ENCODE measurements at places on chromosomes 6 and 20.

- no peak for DNase-seq
Measured at GRCh38 chr6:107383705-107384104, 75.7 kb downstream of the PDSS2 start.

- peak; percentile 99 for DNase-seq
Measured at GRCh38 chr6:160101277-160102205, 20.1 kb upstream of the SLC22A1 start.

DNA sequence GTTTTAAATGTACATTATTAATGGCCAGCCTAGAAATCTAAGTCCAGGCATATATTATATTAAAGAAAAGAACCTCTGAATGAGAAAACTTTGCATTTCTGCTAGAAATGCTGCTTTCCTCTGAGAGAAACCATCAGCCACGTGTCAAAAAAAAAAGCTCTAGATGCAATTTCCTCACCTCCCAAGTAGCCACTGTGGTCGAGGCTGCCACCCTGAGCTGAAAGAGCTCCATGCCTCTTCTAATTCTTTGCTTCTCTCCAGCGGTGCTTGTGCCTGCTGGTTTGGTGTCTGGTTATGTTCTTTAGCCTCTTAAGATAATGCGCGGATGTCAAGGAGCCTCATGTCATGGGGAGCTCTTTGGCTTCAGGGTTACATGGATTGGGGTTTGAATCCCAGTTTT lies 316.0 kb downstream of the TFAP2C start:
- DNase-seq: no peak

GRCh38 chr20:3010985-3011723 lies 32.3 kb upstream of the GNRH2 start:
- DNase-seq: no peak

DNA sequence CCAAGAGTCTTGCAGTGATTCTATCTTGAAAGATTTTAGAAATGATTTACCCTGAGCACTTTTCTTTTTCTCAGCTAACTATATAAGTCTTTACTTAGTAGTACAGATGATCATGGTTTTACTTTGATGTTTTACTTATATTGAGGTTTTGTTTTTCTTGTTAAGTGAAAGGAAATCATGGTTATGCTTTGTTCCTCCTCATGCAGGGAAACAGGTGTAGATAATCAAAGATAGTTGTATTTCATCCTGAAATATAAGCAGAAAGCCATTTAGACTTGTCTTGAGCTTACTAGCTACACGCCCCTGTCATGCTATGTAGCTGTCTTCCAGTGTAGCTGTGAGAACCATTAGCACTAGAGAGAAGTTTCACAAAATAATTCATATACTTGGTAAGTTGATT lies 113.9 kb downstream of the HIVEP1 start:
- no peak for DNase-seq

DNA sequence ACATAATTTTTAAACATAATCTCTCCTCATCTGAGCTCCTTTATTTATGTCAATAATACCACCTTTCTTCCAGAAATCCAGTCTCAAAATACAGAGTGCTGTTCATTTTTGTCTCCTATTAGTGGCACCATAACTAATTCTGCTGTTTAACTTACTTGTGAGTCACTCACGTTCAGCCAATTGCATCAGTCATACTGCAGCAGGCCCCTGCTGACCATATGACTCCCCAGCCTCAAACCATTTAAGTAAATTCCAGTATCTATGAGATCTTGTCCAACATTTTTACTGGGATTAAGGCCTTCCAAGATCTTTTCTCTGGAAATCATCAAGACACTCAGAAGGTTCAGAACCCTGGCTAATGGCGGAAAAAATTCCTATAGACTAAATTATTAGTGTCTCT lies 982.2 kb upstream of the MAP3K7 start:
- DNase-seq: peak; percentile 12

DNA sequence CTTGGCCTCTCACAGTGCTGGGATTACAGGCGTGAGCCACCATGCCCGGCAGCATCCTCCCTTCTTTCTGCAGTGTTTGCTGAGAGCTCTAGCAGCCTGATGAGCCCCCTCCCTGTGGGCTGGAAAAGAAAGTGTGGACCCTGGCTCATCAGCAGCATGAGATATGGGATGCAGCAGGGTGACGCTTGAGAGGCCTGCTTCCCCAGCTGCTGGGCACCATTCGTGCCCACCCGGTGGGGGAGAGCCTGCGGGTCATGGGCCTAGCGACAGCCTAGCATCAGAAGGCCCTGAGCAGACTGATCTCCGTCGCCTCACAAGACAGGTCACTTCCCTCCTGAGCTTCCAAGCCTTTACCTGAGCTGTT lies 16.0 kb upstream of the CCDC167 start:
- DNase-seq: no peak

DNA sequence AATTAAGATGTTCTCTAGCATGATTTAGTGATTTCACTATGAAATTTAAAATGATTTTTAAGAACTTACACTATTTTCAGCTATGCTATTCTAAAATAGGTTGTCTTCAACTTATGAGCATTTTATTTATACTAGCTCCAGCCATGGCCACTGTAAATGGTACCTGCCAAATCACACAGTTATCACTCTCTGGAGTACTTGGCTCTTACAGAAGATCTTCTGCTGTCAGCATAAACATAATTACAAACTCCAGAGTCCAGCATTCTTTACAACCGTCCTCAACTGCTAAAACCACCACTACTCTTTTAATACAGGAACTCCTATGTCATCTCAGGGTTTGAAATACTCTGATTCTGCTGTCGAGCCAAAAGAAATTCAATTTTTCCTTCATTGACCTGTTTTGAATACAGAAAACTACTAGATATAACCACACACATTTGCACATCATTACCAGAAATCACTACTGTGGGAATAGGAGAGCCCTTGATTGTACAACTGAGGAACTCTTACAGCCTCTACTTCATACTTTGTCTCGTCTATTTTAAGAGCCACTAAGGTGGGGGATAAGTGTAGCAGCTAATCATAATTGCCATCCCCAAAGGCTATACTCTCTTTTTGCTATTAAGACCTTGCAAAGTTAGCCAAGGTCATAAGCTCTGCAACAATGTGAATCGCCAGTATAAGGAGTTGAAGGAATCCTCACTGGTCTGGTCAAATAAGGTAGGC lies 93.7 kb downstream of the PHIP start:
- no peak for DNase-seq

- no peak for DNase-seq
Measured at GRCh38 chr6:9623985-9624384, 790.9 kb downstream of the TFAP2A start.

DNA sequence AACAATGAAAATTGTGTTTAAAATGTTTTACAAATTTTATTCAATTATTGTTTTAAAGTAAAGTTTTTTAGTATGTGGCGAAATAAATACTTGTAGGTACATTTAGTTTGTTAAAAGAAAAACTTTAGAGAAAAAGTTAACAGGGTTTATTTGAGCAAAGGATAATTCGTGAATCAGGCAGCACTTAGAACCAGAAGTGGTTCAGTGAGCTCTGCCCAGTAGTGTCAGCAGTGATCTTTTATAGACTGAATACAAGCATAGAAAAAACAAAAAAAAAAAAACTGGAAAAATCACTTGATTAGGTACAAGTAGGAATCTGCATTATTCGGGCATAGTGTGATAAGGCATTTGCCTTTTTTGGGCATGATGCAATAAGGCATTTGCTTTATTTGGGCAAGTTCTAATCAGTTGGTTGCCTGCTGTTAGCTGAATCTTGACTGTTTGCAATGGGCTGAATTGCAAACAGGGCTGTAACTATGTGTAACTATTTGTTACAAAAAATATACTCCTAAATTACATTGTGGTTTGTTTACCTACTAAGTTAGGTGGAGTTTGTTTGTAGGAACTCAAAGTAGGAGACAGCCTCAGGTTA lies 122.9 kb upstream of the MMS22L start:
- DNase-seq: peak; percentile 71

DNA sequence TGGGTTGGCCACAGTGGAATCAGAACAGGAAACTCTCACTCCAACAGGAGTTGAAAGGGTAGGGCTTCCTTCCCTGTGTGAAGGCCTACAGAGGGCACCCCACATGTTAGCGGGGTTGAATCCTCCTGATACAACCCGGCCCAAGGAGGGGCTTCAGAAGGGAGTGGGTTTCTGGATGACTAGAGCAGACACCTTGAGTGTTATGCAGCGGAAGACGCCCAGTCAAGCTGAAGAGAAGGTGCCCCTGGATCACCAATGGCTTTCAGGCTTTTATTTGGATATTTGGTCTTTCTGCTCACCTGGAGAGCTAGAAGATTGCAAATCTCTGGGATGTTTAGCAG lies 132.8 kb downstream of the PRND start:
- DNase-seq: no peak

DNA sequence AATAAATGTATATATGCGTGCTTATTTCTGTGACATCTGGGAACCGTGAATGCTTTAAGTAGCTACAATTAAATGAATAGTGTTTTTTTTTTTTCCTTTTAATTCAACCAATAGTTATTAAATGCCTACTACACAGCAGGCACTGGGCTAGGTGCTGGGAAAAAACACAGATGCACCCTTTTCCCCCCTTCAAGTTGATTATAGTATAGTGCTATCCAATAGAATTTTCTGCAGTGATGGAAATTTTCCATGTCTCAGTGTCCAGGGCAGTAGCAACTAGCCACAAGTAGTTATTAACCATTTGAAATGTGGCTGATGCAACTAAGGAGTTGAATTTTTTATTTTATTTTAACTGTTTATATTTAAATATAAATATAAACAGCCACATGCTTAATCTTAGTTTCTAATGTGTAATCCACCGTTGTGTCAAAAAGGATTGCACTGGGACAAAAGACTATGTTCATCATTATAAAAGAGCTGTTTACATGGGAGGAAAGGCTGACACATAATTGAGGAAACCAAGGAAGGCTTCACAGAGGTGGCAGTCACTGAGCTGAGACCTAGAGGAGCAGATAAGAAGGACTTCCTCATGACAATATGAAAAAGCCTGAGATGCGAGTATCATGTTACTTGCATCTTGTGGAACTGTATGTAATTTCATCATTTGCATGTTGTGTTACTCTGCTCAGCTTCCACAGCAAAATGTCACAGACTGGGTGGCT lies 261.2 kb upstream of the PLCB4 start:
- peak; percentile 85 for DNase-seq

GRCh38 chr6:167090171-167090570 lies 32.7 kb upstream of the CCR6 start:
- DNase-seq: no peak

DNA sequence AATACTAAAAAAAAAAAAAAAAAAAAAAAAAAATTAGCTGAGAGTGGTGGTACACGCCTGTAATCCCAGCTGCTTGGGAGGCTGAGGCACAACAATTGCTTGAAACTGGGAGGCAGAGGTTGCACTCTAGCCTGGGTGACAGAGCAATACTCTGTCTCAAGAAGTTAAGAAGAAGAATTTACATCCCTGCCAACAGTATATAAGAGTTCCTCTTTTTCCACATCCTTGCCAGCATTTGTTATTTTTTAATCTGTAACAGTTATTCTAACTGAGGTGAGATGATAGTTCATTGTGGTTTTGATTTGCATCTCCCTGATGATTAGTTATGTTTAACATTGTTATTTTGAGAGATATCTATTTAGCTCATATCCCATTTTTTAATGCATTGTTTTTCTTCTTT lies 20.3 kb upstream of the DYNLRB1 start:
- DNase-seq: peak; percentile 45

DNA sequence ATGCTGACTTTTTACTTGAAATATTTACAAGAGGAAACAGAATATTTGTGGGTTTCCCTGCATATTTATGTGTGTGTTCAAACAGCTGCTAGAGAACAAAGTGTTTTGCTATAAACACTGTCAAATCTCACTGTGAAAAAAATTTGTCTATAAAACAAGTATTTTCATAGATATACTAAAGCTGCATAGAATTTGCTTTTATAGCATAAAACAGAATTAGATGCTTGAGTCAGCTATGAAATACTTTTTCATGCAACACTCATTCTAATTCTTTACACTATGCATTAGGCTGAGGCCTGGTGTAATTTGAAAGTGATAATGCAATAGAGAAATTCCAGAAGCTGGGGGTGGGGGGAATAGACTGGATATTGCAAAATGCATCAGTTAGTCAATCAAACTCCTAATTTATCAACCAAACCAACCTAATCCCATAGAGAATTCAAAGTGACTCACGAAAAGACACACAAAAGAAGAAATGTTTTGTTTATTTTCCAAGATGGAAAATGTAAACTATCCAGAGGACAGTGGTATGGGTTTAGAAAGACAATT lies 148.2 kb downstream of the LAMA2 start:
- DNase-seq: no peak

DNA sequence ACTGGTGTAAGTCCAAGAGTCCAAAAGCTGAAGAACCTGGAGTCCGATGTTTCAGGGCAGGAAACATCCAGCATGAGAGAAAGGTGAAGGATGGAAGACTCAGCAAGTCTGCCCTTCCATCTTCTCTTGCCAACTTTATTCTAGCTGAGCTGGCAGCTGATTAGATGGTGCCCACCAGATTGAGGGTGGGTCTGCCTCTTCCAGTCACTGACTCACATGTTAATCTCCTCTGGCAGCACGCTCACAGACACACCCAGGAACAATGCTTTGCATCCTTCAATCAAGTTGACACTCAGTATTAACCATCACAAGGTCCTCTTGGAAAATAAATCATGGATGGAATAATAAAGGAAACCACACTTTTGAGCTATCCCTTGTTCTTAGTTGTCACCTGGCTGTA lies 121.2 kb downstream of the MAP3K7 start:
- no peak for DNase-seq

- peak; percentile 57 for DNase-seq
Measured at GRCh38 chr20:346640-347316, at the start of gene NRSN2. NRSN2 (plus strand) TSS chr20:347111; CDS start chr20:349644, 2,533 bp downstream.

- no peak for DNase-seq
Measured at GRCh38 chr6:30244560-30244959, 31.4 kb upstream of the TRIM26 start.

- peak; percentile 82 for DNase-seq
Measured at GRCh38 chr6:105793130-105793529, 293.0 kb upstream of the PRDM1 start.

- peak; percentile 84 for DNase-seq
Measured at GRCh38 chr6:144284783-144285547, at the start of gene UTRN. UTRN (plus strand) TSS chr6:144285335; CDS start chr6:144291829, 6,494 bp downstream.

DNA sequence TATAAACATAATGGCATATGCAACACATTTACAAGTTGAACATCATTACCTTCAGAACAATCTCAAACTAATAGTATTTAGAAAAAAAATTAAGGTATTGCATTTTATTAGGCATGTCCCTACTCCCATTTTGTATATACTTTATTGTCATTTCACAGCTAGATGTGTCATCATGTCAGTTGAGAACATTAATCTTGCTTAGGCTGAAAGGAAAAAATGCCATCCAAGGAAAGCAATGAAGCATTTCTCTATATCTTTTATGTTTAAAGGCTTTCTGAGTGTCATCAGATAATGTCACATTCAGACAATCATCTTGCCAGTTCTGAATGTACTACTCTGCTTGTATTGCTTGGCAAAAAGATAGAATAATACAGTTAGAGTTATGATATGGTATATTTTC lies 228.8 kb upstream of the THEMIS start:
- no peak for DNase-seq

Measured in OCI-M1 (cell line).